ENCODE measurements at places on chromosomes 13 and 19.
A peak's percentile ranks its signal among the peaks of the same experiment; 100 is the strongest.

GRCh38 chr19:39676004-39676403, 20.3 kb downstream of the LGALS16 start:
- ATAC-seq = no peak

DNA sequence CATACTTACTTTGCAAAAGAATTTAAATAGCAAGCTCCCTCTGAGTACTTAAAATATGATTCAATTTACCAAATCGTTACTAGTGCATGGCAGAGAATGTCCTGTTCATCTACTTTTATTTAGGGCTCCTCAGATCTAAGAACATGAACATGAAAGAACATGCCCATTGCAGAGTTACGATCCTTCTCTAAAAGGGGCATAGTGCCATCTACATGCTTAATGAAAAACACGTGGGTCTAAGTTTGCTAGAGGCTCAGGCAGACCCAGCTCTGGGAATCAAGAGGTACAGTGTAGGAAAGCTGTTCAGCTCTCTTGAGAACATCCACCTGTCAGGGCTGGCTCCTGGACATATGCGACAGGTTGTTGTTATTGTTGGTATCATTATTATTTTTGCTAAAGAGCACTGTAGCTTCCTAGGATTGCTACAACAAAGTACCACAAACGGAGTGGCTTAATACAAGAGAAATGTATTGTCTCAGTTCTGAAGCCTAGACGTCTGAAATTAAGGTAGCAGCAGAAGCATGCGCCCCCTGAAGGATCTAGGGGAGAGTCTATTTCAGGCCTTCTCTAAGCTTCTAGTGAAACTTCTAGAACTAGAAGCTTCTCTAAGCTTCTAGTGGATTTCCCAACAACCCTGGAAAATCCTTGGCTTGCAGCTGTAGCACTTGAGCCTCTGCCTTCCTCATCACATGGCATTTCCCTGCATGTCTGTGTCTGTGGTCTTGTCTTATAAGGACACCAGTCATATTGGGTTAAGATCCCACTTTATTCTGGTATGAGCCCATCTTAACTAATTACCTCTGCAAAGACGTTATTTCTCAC, 133.9 kb downstream of the DCT start:
- ATAC-seq = no peak

DNA sequence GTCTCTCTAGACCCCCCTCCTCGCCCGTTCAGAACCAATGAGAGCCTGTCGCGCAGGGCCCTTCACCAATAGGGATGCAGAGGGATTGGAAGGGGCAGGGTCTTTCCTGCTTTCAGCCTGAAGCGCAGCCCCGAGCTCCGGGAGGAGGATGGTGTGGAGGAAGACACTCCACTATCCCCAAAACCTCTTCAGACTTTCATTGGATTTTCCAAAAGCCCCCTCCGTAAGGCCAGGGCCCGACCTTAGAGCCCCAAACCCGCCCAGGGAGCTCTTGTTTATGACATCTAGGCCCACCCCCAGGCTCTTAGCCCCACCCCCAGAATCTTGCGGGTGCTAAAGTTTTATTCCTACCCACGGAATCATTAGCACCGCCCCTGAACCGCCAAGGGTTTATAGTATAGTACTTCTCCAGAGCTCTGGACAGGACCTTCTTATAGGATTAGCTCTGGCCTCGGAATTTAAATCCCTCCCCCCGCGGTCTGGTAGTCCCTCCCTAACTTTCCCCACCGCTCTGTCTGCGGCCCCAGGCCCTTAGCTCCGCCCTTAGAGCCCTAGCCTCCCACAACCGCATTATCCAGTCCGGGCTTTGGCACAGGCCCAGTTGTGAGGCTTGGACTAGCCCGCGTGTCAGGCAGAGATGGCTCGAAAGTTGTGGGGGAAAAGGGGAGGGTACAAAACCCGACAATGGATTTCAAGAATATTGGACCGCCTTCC, 6.6 kb upstream of the EML2 start:
- peak; percentile 89 for ATAC-seq

DNA sequence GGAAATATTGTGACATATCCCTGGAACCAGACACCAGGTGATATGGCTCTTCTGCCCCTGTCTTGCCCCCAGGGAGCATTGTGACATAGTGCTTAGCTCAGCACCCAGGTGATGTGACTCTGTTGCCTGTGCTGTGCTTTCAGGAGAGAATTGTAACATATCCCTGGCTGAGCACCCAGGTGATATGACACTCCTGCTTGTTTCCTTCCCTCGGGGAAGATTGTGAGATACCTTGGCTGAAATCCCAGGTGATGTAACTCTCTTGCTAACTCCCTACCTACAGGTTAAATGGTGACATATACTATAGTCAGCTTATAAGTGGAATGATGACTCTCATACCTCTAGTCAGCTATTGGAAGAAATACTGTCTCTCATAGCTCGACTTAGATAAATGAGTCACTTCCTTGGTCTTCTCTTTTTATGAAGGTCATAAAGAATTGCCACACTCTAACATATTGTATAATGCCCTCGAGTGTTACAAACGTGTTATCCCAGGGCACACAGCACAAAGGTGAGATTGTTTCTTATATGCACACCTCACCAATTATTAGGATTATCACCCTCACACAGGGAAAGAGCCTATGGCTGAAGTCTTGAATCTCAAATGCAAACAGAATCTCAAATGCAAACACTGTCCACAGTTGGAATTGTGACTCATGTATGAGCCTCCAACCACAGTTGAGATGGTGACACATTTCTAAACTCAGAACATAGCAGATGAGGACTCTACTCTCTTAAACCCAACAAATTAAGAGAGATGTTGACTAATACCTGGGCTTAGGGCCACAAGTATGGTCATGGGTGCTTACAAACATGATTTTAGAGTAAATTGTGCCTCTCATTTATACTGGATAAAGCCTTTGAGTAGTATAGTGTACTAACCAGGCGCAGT, 32.7 kb upstream of the ZNF254 start:
- no peak for ATAC-seq
